Stimulated activated CD8-positive, alpha-beta memory T cell treated with anti-CD3 and anti-CD28 coated beads, Interleukin-15, amount 100 ng/mL, for 1 hour (primary cell): ENCODE measurements at places on chromosomes 13 and 19.

DNA sequence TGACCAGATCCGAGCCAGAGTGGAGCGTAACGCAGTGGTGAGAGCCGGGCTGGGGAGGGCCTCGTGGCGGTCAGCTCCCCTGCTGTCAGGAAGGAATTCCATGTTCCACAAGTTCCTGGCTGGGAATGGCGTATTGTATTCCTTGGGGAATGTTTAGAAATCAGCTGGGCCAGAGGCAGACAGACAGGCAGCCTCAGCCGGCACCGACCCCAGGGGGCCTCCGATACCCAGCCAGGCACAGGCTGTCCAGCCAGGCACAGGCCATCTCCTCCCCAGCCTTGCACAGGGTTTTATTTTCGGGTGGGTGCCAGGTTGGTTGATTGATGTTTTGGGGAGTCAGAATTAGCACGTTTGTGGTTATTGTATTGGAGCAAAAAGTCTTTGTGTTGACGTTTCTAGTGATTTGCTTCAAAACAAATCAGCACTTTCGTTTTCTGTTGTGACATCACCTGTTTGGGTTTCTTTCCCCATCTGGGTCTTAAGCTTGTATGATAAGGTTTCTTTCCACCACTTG, 126.6 kb upstream of the MCF2L start:
- DNase-seq, result no peak

- DNase-seq, result no peak
Measured at GRCh38 chr13:62360609-62361008, 945.0 kb upstream of the PCDH20 start.

DNA sequence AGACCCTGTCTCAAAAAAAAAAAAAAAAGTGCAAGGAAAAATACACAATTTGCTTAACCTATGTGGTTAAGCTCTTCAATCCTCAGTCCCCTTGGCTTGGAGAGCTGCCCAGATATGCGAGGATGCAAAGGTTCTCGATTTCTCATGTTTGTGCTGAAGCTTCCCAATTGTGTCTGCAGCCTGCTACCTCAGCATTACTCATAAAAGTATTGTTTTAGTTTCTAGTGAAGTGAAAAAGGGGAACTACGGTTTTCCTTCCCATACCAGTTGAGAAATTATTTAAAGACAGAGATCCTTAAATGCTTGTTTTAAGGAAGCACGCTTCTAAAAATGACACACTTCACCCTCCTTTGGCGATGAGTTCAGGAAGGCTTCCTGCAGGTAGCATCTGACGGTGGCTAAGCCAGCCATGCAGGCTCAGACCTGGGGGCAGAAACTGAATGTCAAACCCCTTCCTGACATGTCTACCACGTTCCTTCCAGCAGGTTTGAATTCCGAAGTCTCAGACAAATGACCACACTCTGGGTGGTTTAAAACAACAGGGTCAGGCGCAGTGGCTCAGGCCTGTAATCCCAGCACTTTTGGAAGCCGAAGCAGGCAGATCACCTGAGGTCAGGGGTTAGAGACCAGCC, 47.9 kb downstream of the RUBCNL start:
- DNase-seq, result no peak

GRCh38 chr19:47619763-47620162, 10.8 kb downstream of the BICRA start:
- DNase-seq, result no peak

GRCh38 chr13:32895296-32895695, 120.9 kb upstream of the KL start:
- DNase-seq, result no peak

DNA sequence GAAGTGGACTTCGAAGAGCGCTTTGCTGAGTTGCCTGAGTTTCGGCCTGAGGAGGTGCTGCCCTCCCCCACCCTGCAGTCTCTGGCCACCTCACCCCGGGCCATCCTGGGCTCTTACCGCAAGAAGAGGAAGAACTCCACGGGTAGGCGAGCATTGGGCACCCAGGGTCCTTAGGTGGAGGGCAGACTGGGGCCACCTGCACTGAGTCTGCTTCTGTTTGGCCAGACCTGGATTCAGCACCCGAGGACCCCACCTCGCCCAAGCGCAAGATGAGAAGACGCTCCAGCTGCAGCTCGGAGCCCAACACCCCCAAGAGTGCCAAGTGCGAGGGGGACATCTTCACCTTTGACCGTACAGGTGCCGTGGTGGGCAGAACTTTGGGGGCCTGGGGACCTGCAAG, 8.0 kb upstream of the PRR19 start:
- no peak for DNase-seq

- DNase-seq, result no peak
Measured at GRCh38 chr13:22776394-22777186, 404.2 kb upstream of the SGCG start.

DNA sequence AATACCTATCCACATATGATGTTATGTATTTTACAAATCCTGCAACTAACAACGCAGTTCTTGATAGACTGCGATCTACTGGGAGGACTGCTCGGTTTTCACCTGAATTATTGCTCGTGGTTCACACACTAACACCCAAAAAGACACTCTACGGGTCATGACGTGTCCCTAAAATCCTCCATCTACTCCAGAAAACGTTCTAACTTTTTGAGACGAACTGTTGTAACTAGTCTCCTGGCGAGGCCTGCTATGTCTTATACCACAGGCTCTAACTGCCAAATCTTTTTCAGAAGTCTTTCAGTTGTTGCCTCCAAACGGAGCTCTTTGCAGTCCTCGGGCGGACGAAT, 108.2 kb downstream of the KCNRG start:
- DNase-seq, result no peak

DNA sequence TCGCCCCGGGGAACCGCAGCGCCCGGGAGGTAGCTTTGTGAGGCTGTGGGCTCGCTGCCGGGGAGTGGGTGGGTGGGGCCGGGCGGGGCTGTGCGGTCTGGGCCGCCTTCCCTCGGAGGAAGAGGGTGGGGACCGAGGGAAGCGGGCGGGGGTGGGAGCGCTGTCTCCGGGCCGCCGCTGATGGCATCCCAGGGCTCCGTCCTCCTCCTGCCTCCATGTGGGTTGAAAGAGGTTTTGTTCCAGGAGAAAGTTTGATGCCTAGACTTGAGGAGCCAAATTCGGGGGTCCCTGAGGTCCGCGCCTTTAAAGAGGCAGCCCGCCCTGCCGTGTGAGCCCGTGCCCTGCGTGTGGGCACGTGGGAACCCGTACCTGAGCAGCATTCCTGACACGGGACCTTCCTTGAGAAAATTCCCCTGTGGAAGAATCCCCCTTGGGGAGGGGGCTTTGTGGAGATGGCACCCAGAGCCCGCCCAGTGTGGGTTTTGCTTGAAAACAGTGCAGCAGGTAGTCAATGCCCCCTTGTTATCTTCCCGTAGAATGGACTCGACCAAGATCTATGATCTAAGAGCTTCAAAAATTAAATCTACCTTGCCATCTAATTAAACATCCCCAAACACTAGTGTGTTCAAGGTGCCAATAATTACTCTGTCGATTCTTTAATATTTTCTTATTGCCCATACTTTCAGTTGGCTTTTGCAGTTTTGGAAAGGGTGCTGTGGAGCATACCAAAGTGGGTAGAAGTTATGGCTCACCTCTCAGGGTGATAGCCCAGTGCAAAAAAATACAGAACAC, 107.8 kb downstream of the RXFP2 start:
- no peak for DNase-seq

GRCh38 chr13:45899406-45899805, 47.9 kb upstream of the SIAH3 start:
- DNase-seq, result no peak

- DNase-seq, result no peak
Measured at GRCh38 chr19:43552616-43553015, 19.6 kb downstream of the ZNF575 start.

DNA sequence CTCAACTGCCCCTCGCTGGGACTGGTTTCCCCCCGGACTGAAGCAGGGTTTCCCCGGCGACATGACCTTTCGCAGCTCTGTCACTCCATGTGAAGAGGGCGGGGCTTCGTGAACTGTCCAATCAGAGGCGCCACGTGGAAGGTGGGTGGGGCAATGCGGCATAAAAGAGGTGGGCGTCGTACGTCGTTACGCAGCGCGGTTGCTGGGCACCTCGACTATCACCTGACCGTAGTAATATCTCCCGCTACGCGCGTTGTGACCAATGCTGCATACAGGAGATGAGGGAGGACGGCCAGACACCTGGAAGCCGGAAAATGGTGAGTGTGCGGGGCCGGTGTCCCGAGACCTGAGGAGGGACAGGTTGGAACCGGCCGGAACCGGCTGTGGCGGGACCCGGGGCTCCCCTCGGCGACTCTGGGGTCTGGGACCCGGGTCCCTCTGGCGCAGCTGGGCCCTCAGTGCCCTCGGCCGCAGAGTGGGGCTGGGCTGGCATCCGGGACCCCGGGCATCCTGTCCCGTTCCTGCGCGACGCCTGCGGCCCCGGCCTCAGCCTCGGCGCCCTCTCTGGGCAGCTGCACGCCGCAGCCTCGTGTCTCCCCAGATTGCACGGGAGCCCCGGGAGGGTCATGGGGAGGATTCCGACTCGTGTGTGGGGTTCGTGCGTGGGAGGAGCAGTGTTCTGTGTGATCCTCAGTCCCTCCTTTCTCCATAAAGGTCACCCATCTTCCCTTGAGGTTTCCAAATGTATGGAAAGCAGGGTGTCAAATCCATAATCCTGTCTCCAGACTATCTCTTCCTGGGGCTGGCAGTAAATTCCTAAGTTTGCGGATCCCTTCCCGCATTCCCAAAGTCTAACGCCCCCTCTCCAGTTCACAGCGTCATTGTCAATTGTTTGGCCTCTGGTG, 32.2 kb downstream of the ZNF136 start:
- peak; percentile 54 for DNase-seq

DNA sequence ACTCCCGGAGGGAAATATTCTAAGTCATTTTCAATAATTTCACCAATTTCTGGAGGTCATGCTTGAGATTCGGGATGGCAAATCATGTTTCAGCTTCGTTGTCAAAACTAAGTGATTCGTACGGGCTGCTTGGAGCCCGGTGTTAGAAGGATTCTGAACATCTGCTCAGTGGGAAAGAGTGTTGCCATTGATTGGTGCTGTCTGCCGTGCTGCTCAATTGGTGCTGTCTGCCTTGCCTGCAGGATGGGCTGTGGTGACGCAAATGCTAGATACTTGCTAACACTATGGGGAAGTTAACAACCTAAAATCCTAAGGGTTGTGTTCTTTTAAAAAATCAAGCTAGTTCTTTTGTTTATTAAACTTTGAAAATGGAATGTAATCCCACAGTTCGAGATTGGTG, 17.3 kb upstream of the CACNG8 start:
- DNase-seq, result no peak

DNA sequence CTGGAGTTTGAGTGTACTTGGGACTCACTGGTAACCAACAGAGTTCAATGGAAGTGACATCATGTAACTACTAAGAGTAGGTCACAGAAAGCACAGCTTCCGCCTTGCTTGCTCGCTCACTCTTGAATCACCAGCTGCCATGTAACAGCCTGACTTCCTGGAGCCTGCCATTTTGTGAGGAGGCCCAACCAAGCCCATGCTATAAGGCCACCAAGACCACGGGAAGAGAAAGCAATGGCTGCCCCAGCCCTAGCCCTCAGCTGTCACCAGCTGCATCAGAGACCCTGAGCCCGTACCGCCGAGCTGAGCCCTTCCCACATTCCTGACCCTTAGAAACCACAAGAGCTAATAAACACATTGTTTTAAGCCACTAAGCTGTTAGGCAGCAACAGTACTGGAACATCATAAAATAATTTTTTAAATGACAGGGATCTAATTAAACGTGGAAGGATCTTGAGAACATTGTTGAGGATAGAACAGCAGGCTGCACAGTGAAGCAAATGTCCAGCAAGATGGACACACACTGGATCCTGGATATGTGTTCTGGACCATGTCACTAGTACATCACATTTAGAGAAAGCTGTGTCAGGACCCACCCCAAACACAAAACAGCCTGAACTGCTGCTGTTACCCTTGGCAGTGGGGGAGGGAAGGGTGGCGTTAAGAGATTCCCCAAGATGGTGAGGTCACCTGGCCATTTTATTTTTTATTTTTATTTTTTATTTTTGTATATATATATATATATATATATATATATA, 21.7 kb upstream of the LDLR start:
- no peak for DNase-seq

- no peak for DNase-seq
Measured at GRCh38 chr13:25980255-25980654, 71.6 kb downstream of the SHISA2 start.

- no peak for DNase-seq
Measured at GRCh38 chr13:31998131-31998530, 33.4 kb upstream of the FRY start.

GRCh38 chr13:112777637-112778406, 88.0 kb downstream of the ATP11A start:
- DNase-seq, result no peak

- no peak for DNase-seq
Measured at GRCh38 chr19:42150364-42150763, 18.1 kb upstream of the POU2F2 start.
